ENCODE measurements at places on chromosomes 16 and 17. TPM values are rescaled to one million over a fixed set of nuclear protein-coding genes. Genes with fewer than 3 reads are reported as not detected.

MPV17L gene
- total RNA-seq = 63.8 TPM

SBK1 gene
- total RNA-seq = 0.18 TPM

- no peaks in the 10 kb centered on the region for H3K36me3 ChIP-seq
- H3K27ac ChIP-seq = peak overlapping the region; percentile 16
- no peak for DNase-seq
- no peak overlapping the region for H3K4me3 ChIP-seq
- H3K27me3 ChIP-seq = no peaks in the 10 kb centered on the region
Measured at GRCh38 chr16:75019007-75019406, 20.2 kb downstream of the ZNRF1 start.

KRT27 gene
- not detected for total RNA-seq

DNA sequence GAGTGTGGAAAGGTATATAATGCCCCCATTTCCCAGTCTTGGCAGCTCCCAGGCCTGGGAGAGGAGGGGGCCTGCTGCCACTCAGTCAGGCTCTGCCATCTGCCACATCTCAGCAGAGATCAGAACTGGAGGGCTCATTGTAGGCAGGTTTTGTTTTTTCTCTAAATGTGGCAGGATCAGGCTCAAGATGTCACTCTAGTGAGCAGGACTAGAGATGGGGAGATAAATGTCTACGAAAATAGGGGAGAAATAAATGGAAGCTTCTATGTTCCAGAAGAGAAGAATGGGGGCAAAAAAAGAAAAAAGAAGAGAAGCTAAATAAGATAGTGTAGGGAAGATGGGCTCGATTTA, 13.9 kb downstream of the NXPH3 start:
- no peak for DNase-seq
- H3K4me1 ChIP-seq = peaks cover 3% of the 10 kb centered on the region
- H3K27me3 ChIP-seq = no peaks in the 10 kb centered on the region
- no peak overlapping the region for H3K4me3 ChIP-seq

All from HepG2 (cell line).